Stimulated activated CD4-positive, alpha-beta T cell treated with anti-CD3 and anti-CD28 coated beads, TNF-alpha, amount 100 ng/mL, for 24 hours (primary cell): ENCODE measurements at places on chromosomes 11 and 22.

GRCh38 chr11:20609727-20610707 lies 10.6 kb downstream of the SLC6A5 start:
- DNase-seq: no peak

DNA sequence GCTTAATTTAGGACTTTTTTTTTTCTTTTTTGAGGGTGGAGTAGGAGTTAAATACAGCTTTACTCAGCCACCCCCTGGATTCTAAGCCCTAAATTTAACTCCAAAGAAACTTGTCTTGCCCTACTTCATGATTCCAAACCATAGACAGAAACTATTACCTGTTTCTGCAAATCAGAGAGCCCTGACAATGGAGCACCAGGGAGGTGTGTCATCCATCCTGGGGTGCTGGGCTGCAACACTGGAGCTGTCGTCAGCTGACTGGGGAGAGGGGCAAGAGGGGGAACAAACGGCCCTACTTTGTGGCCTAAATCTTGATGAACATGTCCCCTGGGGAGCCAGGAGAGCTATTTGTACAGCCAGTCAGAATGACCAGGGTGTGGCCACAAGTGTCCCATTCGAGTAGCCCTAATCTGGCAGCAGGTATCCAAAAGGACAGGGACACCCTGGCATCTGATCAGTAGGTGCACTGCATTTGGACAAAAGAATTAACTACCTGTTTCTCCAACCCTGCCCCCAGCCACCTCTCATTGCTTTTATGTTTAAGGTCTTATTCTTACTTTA lies 50.8 kb downstream of the PLEKHA7 start:
- no peak for DNase-seq

- no peak for DNase-seq
Measured at GRCh38 chr11:35511666-35512065, 13.8 kb downstream of the PAMR1 start.

- DNase-seq: no peak
Measured at GRCh38 chr22:28933321-28933720, 49.9 kb downstream of the ZNRF3 start.

- DNase-seq: no peak
Measured at GRCh38 chr11:18312663-18313420, 9.1 kb downstream of the HPS5 start.

DNA sequence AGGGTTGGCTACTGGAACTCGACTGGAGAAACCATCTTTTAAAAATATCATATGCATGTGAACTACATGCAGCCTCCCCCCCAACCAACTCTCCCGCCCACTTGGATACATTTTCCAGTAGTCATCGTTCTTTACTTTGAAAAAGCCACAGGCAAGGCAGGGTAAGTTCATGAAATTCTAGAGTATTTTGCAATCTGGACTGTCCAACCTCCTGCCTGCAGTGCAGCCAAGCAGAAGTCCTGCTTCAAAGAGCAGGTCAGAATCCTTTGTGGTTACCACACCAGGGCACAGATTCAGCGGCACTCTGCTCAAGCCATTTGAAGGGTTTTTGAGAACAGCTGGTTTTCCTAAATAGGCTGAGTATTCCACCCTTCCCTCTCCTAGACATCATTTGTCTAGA lies 12.1 kb downstream of the ELF5 start:
- no peak for DNase-seq

GRCh38 chr11:73141031-73141308 lies 1.1 kb downstream of the FCHSD2 start:
- DNase-seq: no peak

DNA sequence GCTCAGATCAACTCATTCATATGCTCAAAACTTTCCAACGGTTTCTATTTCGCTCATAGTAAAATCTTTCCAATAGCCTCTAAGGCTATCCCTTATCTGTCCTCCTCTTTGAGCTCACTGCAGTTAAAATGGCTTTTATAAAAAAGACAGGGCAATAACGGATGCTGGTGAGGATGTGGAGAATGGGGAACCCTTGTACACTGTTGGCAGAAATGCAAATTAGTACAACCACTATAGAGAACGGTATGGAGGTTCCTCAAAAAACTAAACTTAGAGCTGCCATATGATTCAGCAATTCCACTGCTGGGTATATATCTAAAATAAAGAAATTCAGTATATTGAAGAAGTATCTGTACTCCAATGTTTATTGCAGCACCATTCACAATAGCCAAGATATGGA lies 345.6 kb downstream of the DLG2 start:
- no peak for DNase-seq

DNA sequence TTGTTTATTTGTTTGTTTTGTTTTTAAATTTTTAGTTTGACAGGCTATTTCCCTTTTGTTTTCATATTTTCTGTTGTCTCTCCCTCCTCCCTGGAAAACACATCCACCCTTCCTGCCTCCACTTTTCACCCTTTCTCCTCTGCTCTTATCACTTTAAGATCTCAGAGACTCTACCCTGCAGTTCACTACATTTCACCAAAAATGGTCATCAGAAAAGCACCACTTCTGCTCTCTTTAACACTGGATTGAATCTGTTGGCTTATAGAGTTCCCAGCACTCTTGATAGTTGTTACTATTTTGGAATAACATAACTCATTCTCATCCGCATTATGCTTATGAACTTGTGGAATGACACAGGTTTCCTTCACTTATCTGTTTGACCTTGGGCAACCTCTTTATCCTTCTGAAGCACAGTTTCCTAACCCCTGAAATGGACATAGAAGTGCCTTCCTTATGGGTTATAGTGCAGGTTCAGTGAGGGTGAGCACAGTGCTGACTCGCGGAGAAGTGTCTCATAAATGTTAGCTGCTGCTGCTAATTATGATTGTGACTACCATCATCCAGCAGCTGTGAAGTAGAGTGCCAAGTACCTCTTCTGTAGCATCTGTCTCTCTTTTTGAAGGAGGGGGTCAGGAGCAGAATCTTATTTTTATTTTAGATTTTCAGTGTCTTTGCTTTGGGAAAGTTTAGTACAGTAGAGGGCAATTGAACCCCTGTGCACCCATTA lies 15.0 kb downstream of the TEAD1 start:
- DNase-seq: no peak

DNA sequence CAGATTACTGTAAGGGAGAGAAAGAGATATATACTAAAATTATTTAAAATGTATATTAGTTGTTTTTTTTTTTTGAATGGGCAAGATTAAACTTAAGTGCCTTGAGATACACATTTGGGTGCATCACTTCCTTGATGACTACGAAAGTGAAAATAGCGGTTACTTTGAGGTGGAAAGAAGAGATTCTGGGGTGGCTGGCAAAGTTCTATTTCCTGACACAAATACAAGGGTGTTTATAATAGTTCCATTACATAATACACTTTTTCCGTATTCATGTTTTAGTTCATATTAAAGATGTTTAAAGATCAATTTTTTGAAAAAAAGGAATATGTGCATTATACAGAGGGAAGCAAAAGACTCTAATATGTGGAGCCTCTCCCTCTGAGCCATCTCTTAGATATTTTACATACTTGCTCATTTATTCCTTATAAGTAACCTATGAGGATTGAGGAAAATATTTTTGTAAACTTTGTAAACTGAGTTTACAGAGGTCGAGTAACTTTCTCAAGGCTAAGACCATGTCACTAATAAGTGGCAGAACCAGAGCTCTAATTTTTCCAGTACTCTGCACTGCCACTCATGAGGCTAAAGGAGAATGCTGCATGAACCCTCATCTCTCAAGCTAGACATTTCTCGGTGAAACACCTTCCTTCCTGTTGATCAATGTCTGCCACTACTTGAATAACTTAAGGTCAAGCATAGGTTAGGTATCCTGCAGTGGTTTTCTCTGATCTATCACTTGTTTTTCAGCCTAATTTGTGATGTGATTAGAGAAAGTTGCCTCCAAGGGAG lies 58.6 kb downstream of the DDIAS start:
- DNase-seq: no peak

DNA sequence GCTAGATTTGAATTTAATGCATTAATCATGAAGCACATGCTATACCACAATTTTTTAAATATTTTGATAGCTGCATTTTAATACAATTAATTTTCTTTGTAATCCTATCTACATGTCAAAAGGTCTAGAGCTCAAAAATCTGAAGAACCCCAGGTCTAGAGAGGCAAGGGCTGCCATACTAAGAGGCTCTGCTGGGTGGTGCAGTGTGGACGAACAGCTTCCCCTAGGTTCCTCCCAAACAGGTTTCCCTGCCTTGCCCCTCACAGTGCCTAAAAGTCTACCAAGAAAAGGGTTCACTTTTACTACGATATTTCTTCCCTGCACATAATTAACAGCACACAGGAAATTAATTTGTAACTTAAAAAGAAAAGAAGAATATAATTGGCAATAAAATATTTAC lies 681.1 kb downstream of the OPCML start:
- DNase-seq: no peak

- no peak for DNase-seq
Measured at GRCh38 chr22:49983148-49984042, 22.8 kb downstream of the PIM3 start.

DNA sequence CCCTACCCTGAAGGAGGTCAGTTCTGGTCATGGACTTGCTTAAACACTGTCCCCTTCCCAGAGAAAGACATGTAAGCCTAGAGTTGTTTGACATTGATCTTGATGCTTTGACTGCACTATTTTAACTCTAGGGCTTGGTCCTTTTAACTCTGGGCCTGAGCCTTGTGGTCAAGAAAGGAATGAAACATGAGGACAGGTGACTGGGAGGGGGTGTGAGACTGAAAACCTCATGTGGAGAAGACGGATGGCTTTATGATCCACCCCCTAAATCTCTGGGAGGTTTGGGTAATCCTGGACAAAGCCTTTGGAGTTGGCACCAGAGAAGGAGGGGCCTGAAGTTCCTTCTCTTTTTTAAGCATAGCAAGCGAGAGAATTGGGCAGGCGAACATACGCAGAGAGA lies 17.5 kb downstream of the CHRDL2 start:
- no peak for DNase-seq

DNA sequence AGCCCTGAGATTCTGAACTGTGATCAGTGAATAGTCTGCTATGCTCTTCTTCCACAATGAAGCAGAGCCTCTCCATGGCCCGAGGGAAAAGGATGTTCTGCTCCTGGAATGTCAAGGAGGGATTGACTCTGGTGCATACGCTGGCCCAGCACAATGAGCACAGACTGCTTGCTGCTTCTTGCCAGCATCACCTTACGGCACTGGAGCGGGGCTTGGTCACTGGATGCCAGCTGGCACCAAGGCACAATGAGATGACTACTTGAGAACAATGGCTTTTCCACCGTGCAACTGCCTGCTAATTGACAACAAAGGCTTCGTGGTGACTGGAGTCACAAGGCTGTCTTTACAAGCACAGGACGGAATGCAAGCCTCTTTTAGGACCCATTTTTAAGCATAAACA lies 139.2 kb downstream of the DSCAML1 start:
- DNase-seq: no peak

DNA sequence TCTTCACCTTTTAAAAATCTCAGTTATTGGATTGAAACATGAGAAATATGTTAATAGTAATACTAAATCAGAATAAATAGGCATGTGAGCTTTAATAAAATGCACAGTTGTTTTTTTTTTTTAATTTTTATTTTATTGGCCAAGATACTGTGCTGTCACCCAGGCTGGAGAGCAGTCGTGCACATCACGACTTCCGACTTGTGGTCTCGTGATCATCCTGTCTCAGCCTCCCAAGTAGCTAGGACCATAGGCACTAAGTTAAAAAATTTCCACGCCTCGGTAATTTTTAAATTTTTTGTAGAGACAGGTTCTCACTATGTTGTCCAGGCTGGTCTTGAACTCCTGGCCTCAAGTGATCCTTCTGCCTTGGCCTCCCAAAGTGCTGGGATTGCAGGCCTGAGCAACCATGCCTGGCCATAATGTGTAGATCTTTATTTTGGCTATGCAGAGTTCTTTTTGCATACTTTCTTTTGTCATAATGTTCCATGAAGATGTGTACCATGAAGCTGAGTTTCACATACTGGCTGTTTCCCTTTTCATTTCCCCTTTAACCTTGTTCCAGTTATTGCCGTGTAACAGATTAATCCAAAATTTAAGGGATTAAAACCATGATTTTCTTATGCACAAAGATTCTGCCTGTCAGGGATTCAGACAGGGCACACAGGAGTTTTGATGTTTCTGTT lies 16.0 kb downstream of the CAPRIN1 start:
- DNase-seq: no peak

- no peak for DNase-seq
Measured at GRCh38 chr11:28738549-28738948, 630.4 kb downstream of the METTL15 start.

- no peak for DNase-seq
Measured at GRCh38 chr11:125210066-125210465, 45.5 kb downstream of the PKNOX2 start.

DNA sequence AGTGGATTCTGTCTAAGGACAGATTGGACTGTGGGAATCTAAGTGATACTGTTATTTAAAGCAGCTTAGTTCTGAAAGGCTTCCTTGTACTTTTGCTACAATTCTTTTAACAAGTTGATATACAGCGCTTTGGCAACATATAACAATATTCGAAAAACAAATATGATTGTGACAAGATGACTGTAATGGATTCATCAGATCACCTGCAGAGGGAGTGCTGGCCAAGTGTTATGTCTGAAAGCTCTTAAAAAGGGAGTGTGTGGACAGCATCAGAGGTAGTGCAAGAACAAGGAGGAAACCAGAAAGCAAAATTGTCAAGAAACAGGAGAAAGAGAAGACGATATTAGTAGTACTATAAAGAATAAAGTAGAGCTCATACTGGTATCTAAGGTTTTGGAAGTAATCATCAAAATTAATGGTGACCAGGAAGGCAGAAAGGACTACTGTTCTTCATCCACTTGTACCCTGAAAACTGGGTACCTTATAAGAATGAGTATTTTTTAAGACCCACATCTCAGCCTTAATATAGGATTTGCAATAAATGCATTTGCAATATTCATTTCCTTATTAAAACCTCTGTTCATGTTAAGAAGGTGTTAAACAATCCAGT lies 1112.0 kb upstream of the CCDC90B start:
- DNase-seq: no peak
